ENCODE measurements at places on chromosomes 2 and 18. TPM values are rescaled to one million over a fixed set of nuclear protein-coding genes. Genes with fewer than 3 reads are reported as not detected.

- no peaks in the 10 kb centered on the region for H3K36me3 ChIP-seq
- no peak overlapping the region for H3K27ac ChIP-seq
- H3K4me3 ChIP-seq = no peak overlapping the region
- peaks cover 8% of the 10 kb centered on the region for H3K4me1 ChIP-seq
- H3K27me3 ChIP-seq = no peaks in the 10 kb centered on the region
Observed at GRCh38 chr2:36339607-36340218, 15.9 kb upstream of the CRIM1 start.

DNA sequence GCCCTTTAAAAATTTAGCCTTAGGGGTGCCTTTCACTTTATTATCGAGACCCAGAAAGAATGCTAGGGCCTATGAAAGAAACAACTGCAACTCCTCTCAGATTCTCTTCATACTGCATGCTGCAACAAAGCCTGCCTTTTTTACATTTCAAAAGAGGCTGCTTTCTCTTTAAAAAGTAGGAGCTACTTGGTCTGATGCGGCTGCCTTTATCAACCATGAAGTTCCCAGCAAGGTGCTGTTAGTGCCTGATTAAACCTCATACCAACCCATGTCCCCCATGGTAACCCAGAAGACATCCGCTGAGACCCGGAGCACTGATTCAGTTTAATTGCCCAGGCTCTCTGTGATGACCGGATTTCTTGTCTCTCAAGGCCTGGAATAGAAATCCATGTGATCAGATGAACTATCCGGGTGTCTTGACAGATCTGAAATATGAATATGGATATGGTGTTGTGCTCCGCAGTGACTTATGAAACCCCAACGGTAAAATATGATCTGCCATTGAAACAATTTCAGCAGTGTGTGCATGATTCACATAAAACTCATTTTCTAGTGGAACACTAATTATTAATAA, 368.3 kb downstream of the ZNF521 start:
- H3K27me3 ChIP-seq = no peaks in the 10 kb centered on the region
- H3K4me1 ChIP-seq = peaks cover 37% of the 10 kb centered on the region
- peak overlapping the region; percentile 47 for H3K27ac ChIP-seq
- H3K4me3 ChIP-seq = no peak overlapping the region

GRCh38 chr2:216101109-216101508, 8.0 kb upstream of the XRCC5 start:
- no peaks in the 10 kb centered on the region for H3K4me1 ChIP-seq
- no peaks in the 10 kb centered on the region for H3K27me3 ChIP-seq

CCBE1 gene
- total RNA-seq = 0.71 TPM

FHOD3 gene
- total RNA-seq = 10.0 TPM

IL1R2 gene
- total RNA-seq = 5.0 TPM

Measured in gastrocnemius medialis (tissue), 4 donors.